ENCODE measurements at places on chromosomes 3 and 15.

GRCh38 chr3:37944391-37944842 lies 46.2 kb upstream of the VILL start:
- DNase-seq = peak; percentile 47

DNA sequence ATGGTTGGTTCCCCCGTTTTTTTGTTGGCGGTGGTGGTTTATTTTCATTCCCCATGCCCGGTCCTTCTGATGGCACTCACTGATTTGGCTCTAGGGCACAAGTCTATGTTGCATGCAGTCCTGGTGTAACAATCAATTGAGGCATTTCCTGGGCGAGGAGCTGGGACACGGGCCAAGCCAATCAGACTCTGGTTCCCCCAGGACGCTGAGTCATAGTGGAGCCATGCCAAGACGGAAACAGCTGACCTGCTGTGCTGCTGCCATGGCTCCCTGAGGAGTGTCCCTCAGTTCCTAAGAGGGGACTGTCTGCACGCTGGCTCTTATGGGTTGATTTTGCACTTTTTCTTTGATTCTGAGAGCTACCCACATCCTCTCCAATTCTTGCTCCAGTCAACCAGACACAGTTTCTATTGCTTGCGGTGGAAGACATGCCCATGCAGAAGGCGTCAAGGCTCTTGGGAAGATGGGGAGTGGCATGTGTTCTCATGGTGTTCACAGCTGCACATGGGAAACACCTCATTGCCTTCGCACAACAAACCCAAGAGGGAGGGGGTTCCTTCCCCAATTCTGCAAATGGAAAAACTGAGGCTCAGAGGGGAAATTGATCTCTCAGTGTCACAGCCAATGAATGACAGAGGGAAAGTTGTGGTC lies 28.3 kb upstream of the ALDH1L1 start:
- DNase-seq = peak; percentile 75

DNA sequence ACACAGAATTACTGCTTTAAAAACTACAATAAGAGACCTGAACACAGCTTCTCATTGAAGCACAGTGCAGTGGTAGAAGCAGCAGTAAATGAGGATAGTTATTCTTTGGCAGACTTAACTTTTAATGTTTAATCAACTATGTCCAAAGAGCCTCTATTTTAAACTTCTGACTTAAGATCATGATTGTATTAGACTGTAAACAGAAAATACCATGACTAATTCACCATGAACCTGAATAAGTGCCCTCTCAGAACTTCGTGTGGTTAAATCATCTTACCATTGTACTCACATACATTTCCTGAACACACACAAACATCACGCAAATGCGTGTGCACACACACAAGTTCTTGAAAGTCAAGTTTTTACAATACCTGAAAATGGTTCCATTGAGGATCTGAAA lies 13.9 kb downstream of the CEP152 start:
- DNase-seq = peak; percentile 68

- DNase-seq = no peak
These were observed 394.5 kb downstream of the MECOM start for GRCh38 chr3:169269005-169269404.

Measured in amniotic epithelial cell (primary cell).